ENCODE measurements at places on chromosomes 4 and X. TPM values are rescaled to one million over a fixed set of nuclear protein-coding genes. Genes with fewer than 3 reads are reported as not detected.
A peak's percentile ranks its signal among the peaks of the same experiment; 100 is the strongest.

DNA sequence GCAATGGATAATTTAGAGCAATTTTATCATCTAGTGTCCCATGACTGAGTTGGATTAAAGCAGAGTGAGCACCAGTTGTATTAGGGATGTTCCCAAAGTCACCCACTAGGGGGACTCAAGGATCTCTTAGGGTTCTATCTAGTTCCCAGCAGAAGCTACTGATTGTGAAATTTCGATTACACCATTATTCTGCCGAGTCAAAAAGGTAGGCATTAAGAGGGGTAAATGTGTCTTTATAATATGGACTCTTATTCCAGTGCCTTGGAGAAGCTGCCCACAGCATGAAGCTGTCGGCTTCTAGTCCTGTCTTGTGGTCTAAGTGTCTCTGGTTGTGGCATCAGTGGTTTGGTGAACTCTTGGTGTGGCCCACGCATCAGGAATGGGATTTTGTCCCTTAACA is 53.3 kb downstream of the RGS12 start:
- DNase-seq: peak; percentile 57

DNA sequence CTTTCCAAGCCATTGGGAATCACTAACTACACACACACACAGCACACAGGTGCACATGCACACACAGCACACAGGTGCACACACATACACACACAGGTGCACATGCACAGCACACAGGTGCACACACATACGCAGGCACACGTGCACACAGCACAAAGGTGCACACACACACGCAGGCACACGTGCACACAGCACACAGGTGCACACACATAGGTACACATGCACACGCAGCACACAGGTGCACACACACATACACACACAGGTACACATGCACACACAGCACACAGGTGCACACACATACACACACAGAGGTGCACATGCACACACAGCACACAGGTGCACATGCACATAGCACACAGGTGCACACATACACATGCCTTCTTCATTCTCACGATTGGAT is 80.9 kb downstream of the HMX1 start:
- no peak for DNase-seq

Gene FGA
- not detected for total RNA-seq

Gene AFM
- total RNA-seq: not detected

Gene PYURF
- 47.4 TPM for total RNA-seq
